ENCODE measurements at places on chromosomes 6 and 20. TPM values are rescaled to one million over a fixed set of nuclear protein-coding genes. Genes with fewer than 3 reads are reported as not detected.

GRCh38 chr20:11965602-11966001 lies 47.9 kb downstream of the BTBD3 start:
- DNase-seq: no peak
- H3K4me1 ChIP-seq: no peaks in the 10 kb centered on the region
- H3K36me3 ChIP-seq: no peaks in the 10 kb centered on the region
- no peak overlapping the region for H3K4me3 ChIP-seq

DNA sequence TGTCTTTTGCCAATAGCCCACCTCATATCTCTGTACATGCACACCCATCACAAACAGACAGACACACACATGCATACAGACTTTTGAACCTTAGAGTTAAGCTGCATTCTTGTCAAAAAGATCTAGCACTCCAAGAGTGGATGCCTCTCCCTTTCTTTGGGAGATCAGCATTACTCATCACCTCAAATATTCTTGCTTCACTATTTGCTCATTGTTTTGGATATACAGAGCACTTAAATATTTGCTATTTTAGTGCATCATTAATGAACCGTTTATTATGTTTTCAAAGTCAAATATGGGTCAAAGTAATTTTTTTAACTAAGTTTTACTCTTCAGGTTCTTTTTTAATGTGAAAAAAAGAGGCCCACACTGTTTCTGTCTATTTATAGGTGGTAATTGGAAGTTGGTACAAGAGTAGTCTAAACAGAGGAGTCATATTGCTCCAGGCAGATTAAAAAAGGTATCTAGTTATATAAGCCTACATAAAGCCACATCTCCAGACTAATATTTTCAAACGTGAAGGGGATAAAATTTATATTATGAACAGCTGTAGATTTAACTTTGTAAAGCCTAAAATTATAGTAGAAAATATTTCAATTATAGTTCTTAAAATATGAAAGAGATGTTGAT lies 102.6 kb downstream of the FLRT3 start:
- H3K36me3 ChIP-seq: no peaks in the 10 kb centered on the region
- H3K27me3 ChIP-seq: no peaks in the 10 kb centered on the region
- no peak overlapping the region for H3K4me3 ChIP-seq
- DNase-seq: no peak
- no peaks in the 10 kb centered on the region for H3K4me1 ChIP-seq
- no peak overlapping the region for H3K27ac ChIP-seq

GRCh38 chr6:19851241-19852089 lies 14.3 kb downstream of the ID4 start:
- no peak overlapping the region for H3K4me3 ChIP-seq
- H3K27me3 ChIP-seq: no peaks in the 10 kb centered on the region
- H3K36me3 ChIP-seq: no peaks in the 10 kb centered on the region
- no peak overlapping the region for H3K27ac ChIP-seq
- no peaks in the 10 kb centered on the region for H3K4me1 ChIP-seq
- DNase-seq: peak; percentile 51

DNA sequence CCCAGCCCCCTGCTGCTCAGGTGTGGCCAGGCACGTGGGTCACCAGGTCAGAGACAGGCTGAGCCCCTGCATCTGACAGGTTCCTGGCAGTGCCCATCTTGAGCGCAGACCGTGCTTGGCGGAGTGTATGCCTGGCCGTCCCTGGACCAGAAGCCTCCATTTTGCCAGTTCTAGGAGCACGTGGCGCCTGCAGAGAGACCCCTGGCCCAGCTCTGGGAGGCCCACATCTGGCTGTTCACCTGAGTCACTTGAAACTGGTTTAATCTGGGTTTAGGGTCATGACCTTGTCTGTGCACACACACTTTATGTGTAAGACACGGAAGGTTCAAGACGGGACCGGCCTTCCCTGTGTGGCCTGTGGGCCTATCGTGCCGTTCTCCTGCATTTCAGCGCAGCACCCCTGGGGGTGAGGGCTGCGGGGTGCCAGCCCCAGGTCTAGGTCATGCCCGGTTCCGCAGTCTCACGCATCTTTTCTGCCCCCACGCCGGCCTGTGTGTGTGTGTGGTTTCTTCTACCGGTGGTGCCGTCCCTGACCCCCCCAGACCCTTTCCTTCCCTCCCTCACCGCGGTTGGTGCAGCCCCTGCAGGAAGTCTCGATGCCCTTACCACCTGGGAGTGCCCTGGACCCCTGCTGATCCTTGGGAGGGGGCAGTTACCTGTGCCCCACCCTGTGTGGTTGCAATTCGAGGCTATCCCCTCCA lies 14.0 kb downstream of the SS18L1 start:
- no peaks in the 10 kb centered on the region for H3K4me1 ChIP-seq
- H3K27me3 ChIP-seq: no peaks in the 10 kb centered on the region
- H3K4me3 ChIP-seq: no peak overlapping the region

DNA sequence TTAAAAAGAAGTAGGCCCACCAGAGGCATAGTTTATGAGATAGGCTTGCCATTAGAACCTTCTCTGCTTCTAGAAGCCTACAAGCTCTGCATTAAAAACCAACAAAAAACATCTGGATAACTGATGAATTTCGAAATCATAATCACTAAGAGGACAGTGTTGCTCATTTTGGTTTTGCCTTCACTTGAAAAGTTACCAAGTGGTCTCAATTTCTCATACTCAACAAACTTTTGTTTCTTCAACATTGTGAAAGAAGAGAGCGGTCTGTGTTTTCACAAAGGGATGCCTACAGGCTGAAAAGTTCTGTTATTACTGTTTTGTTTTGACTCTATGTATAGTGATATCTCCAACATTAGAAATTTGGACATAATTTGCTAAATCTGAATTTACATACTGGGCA lies 98.9 kb downstream of the PDSS2 start:
- H3K27me3 ChIP-seq: no peaks in the 10 kb centered on the region
- H3K27ac ChIP-seq: no peak overlapping the region
- DNase-seq: no peak
- H3K4me1 ChIP-seq: no peaks in the 10 kb centered on the region
- H3K36me3 ChIP-seq: no peaks in the 10 kb centered on the region
- H3K4me3 ChIP-seq: no peak overlapping the region

- no peak overlapping the region for H3K4me3 ChIP-seq
- H3K36me3 ChIP-seq: no peaks in the 10 kb centered on the region
- H3K27ac ChIP-seq: no peak overlapping the region
- DNase-seq: no peak
- H3K27me3 ChIP-seq: no peaks in the 10 kb centered on the region
- H3K4me1 ChIP-seq: peaks cover 7% of the 10 kb centered on the region
Measured at GRCh38 chr6:150528648-150529285, 70.9 kb upstream of the PLEKHG1 start.

DNA sequence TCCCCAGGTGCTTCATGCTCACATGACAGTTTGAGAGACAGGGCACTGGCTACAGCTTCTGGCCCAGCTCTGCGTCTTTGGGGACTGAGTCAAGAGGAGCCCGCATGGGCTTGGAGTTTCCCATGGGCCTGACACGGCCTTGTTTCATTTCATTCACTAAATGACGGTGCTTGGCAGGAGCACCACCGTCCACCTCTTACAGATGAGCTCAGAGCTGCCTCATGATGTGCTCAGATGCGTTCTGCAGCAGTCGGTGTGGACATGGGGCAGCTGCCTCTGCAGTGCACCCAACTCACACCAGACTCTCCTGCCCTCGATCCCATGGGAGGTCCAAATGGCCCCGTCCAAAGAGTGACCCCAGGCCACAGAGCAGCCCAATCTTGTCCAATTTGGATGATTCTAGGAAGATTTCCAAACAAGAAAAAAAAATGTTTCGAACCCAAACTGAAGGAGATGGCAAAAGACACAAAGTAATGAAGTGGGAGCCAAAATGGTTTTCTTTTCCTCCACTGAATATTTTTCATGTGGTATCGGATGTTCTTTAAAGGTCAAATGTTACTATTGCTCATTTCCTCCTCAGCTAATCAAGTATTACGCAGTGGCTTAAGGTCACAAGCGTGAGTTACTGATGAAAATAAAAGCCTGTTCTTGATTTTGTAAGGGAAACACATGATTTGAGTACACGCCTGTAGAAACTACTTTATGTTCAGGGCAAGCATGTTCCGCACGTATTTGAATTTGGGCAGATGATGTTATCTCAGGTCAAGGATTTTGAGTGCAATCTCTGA lies 524.2 kb downstream of the CDH26 start:
- no peak overlapping the region for H3K4me3 ChIP-seq
- no peaks in the 10 kb centered on the region for H3K36me3 ChIP-seq
- DNase-seq: no peak
- no peak overlapping the region for H3K27ac ChIP-seq

- H3K4me1 ChIP-seq: no peaks in the 10 kb centered on the region
- H3K27me3 ChIP-seq: no peaks in the 10 kb centered on the region
Measured at GRCh38 chr20:35039846-35040489, 52.6 kb downstream of the TRPC4AP start.

GRCh38 chr6:152316024-152316423 lies 321.1 kb downstream of the SYNE1 start:
- no peaks in the 10 kb centered on the region for H3K4me1 ChIP-seq
- no peak for DNase-seq
- H3K27me3 ChIP-seq: no peaks in the 10 kb centered on the region
- no peak overlapping the region for H3K27ac ChIP-seq
- H3K4me3 ChIP-seq: no peak overlapping the region

The CPNE5 gene
- total RNA-seq: 3.9 TPM

DNA sequence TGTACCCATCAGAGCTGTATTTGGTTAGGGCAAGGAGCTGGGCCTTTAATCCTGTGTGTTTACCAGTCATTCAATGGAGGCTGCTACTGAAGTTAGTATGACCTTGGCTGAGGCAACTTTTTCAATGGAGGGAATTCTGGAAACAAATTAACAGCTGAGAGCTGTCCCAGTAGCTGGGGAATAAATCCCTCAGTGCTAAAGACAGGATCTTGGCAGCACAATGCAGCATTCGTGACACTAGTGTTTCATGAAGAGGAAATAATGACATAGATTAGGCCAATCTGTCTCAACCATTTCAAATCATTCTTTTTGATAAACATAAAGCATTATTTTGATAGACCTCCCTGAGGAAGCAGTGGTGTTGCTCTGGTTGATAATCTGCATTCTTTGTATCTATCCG lies 42.9 kb downstream of the GRM1 start:
- no peaks in the 10 kb centered on the region for H3K36me3 ChIP-seq
- no peak overlapping the region for H3K4me3 ChIP-seq
- no peaks in the 10 kb centered on the region for H3K4me1 ChIP-seq
- no peak overlapping the region for H3K27ac ChIP-seq
- no peaks in the 10 kb centered on the region for H3K27me3 ChIP-seq

The MUC21 gene
- total RNA-seq: not detected

DNA sequence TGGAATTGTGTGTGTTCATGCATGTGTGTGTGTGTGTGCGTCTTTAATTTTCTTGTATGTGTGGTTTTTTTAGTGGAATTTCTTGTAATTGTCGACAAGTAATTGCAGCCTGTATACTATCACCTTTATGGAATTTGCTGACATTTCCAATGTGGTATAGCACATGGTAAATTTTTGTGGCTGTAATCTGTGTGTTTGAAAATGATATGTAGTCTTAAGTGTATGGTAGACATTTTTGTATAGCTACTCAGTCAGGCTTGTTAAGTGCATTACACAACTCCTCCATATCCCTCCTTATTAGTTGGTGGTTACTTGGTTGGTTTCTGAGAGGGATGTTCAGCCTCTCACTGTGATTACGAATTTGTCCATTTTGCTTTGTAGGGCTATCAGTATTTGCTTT lies 384.5 kb upstream of the HSF2 start:
- H3K4me3 ChIP-seq: no peak overlapping the region
- H3K27ac ChIP-seq: no peak overlapping the region
- H3K27me3 ChIP-seq: no peaks in the 10 kb centered on the region
- no peaks in the 10 kb centered on the region for H3K4me1 ChIP-seq
- no peak for DNase-seq

The MTFR2 gene
- total RNA-seq: 1.1 TPM

DNA sequence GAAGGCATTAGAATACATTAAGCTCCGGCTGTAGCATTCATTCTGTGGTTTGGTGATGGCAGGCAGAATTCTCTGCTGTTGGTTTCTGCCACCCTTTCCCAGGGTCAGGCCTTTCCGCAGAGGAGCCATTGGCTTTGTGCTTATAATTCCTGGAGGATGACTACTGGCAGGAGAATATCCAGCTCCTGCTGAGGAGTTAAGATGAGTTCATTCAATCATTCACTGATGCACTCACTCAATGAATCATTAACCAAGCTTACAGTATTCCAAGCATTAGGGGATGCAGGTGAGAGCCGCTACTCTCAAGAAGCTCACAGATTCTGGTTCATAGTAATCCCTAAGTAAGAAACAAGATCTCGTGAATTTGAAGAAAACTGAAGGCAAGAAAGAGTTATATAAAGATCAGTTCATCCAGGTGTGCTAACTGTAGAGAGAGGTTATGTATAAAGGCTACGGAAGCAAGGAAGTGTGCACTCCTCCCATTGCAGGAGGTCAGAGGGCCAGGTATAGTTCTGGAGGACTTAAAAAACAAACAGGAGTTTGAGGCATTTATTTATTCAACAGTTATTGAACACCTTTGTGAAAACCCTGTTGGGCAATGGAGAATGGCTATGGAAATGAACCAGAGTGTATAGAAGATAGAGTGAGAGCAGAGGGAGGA lies 75.5 kb downstream of the HMGN3 start:
- H3K27ac ChIP-seq: no peak overlapping the region
- no peak overlapping the region for H3K4me3 ChIP-seq
- no peaks in the 10 kb centered on the region for H3K36me3 ChIP-seq
- no peaks in the 10 kb centered on the region for H3K4me1 ChIP-seq

DNA sequence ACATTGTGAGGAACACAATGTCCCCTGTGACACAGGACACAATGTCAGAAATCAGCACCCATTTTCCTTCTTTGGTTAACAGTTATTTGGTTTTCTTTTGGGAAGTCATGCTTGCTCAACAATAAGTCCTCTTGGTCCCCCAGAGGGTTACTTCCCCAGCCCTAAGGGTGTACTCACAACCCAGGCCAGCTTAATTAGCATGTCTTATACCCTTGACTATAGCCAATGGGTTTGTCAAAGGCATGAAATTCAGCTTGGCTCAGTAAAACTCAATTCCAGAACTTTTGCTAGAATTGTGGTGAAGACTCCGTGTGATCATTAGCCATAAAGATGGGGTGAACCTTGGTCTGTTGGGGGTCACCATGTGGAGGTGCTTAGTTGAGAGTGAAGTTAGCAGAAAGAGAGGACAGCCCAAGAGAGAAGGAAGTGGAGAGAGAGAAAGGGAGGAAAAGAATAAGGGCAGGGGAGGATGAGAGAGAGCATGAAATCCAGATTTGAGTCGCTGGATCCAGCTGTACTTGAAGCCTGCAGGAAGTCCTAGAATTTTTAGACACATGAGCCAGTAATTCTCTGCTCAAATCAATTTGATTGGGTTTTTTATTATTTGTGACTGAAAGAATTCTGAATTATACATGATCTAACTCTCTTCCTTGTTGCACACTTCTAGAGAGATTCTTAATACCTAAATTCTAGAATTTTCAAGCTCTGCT lies 321.3 kb upstream of the JAG1 start:
- H3K27me3 ChIP-seq: no peaks in the 10 kb centered on the region
- H3K36me3 ChIP-seq: no peaks in the 10 kb centered on the region
- no peak overlapping the region for H3K27ac ChIP-seq
- H3K4me3 ChIP-seq: no peak overlapping the region

- no peaks in the 10 kb centered on the region for H3K27me3 ChIP-seq
- H3K4me1 ChIP-seq: no peaks in the 10 kb centered on the region
- H3K27ac ChIP-seq: no peak overlapping the region
Measured at GRCh38 chr20:50488236-50488806, 21.9 kb upstream of the PTPN1 start.
